ENCODE measurements at places on chromosomes 16 and 17. TPM values are rescaled to one million over a fixed set of nuclear protein-coding genes. Genes with fewer than 3 reads are reported as not detected.

The GSG1L gene
- not detected for total RNA-seq

The TP53TG3B gene
- not detected for total RNA-seq

The GLIS2 gene
- 5.3 TPM for total RNA-seq

The PIPOX gene
- 1.7 TPM for total RNA-seq

The SBK1 gene
- not detected for total RNA-seq

The SLC16A5 gene
- total RNA-seq: 12.3 TPM

Data from smooth muscle cell of the umbilical artery (primary cell).